ENCODE measurements at places on chromosomes 12 and 14.

DNA sequence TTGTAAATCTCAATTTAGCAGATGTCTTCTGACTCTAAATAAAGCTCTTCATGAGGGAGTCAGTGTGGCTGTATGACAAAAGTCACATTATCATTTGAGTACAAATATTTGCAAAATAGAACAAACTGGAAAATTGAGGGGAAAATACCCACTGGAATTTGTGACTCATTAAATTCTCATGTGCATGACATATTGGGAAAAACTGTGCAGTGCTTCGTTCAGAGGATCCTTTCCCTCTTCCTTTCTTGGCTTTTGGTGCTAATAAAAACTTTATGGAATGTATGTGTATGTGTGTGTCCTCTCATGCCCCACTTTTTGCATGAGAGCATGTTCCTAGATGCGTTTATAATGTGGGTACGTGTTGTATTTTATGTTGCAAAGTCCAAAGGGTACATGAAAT is 267.8 kb downstream of the KTN1 start:
- no peak for DNase-seq

DNA sequence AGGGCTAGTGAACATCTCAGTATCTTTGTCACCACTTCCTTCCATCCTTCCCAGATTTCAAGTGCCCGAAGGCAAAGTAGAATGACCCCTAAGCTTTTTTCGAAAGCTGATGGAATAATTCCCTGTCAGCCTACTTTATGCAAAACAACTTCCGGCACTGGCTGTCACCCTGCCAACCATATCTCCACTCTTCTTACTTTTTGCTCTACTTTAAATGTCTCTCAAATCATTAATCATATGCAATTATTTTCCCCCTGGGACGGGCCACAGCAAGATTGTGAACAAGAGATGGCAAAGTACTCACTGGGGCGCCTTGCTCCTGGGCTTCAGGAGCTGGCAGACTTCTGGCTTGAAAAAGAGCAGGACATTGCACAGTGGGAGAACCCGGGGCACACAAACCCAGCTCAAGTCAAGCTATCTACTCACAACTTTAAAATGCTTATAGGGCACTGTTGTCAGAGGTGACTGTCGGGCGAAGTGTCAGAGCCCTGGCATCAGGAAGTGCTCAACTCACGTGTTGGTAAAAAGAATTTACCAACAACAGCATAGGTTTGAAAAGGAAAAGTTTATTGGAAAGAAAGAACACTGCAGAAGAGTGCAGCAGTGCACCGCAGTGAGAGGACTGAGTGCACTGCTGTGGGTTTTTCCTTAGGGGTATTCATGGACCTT is 373.5 kb downstream of the PAWR start:
- no peak for DNase-seq

DNA sequence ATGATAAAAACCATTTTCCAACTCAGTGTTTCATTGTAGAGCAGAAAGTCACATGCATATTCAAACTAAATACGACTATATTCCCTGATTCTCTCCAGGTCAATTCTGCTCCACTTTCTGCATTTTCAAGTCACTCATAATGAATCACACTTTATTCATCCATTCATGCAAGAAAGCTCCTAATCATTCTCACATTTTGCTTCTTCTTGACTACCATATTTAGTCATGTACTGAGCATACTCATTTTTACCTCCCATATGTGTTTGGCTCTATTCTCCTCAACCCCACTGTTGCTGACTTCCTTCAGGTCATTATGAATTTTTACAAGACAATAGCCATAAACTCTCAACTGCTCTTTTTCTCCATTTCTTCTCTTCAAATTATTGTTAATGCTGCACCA is 43.4 kb upstream of the PIK3C2G start:
- no peak for DNase-seq

DNA sequence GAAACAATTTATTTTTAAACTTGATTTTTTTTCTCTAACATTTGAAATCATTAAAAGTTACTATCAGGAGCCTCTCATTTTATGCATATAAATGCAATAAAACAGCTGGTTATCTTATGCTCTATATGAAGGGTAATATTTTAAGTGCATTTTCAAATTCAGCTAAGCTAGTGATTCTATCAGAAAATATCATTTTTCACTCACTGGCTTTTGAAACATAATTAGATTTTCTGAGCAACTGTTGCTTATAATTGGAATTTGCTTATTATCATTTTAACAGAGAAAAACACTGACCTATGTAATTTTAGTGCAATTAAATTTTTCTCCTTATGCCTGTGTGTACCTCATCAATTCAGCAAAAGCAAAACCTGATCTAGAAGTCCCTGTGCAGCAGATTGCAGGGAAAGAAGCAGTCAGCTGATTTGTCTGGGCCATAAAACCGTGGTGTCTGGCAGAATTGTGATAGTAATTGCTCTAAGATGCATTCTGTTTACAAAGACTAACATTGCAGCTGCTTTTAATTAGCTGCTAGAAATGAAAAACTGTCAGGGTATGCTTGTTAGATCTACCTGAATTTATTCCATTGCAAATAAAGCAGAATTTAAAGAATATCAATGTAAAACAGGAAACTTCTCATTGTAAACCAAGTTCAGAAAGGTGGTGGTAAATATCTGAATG is 75.0 kb downstream of the BICD1 start:
- no peak for DNase-seq

DNA sequence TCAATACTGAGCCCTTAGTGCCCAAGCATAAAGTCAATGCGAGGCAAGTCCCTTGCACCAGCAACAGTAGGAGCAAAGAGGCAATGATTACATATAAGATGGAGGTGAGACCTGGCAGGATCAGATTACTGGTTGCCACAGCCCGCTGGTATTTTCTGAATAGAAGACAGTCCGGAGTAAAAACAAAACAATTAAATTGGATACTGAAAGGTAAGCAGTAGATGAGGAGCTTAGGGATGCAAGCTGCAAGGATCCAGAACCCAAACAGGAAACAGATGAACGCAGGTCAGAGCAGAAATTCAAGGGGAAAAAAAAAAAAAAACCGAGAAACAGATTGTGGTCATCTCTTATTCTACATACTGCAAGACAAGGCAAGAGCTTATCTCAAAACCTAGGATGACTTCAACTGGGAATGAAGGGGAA is 119.6 kb downstream of the MED13L start:
- no peak for DNase-seq
